CD8-positive, alpha-beta T cell (primary cell): ENCODE measurements at places on chromosomes 4 and X.

GRCh38 chrX:113982766-113983165 is 601.1 kb upstream of the HTR2C start:
- no peak for DNase-seq

GRCh38 chr4:84966382-84967242 is at the start of gene WDFY3:
Gene WDFY3 (minus strand): TSS chr4:84966690. CDS start chr4:84860591, 106,099 bp downstream.
- no peak for DNase-seq

GRCh38 chrX:12447448-12448064 is 309.3 kb downstream of the FRMPD4 start:
- DNase-seq: no peak

- DNase-seq: no peak
Measured at GRCh38 chrX:130393451-130394074, 8.1 kb upstream of the GPR119 start.
